ENCODE measurements at places on chromosomes 16 and 17. TPM values are rescaled to one million over a fixed set of nuclear protein-coding genes. Genes with fewer than 3 reads are reported as not detected.

The LRRC37B gene
- total RNA-seq: 25.6 TPM

The KRT9 gene
- not detected for total RNA-seq

The ABI3 gene
- total RNA-seq: not detected

The ATP2A1 gene
- total RNA-seq: 0.33 TPM

The CD19 gene
- under 0.01 TPM for total RNA-seq

The TMEM235 gene
- total RNA-seq: not detected

The CD300LG gene
- not detected for total RNA-seq

The TNFSF12 gene
- total RNA-seq: 9.6 TPM

The PYY gene
- not detected for total RNA-seq

The JPH3 gene
- total RNA-seq: not detected

The SKAP1 gene
- not detected for total RNA-seq

The LITAFD gene
- not detected for total RNA-seq

The COIL gene
- total RNA-seq: 11.8 TPM

The TBC1D28 gene
- total RNA-seq: not detected

The CLDN9 gene
- not detected for total RNA-seq

The DNAAF1 gene
- not detected for total RNA-seq

The KRT24 gene
- total RNA-seq: not detected

DNA sequence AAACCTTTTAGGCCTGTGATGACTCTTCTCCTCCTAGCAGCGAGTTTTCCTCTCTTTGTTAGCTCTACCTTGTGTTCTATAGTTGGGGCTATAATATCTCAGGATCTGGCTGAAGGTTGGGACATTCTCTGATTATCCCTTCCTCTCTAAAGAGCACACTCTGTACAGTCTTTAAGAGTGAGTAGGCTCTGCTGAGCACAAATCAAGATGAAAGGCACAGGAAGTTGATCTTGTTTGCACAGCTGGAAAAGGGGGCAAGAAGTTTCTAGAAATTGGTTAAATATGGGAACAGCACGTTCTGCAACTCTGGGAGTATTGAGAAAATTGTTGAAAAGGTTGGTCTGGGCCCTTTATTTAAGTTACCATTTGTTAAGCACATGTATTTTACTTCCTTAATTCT is 240.9 kb downstream of the CDH11 start:
- no peak overlapping the region for H3K4me3 ChIP-seq
- no peaks in the 10 kb centered on the region for H3K4me1 ChIP-seq
- H3K27ac ChIP-seq: no peak overlapping the region
- H3K27me3 ChIP-seq: no peaks in the 10 kb centered on the region
- DNase-seq: no peak
- H3K36me3 ChIP-seq: no peaks in the 10 kb centered on the region

DNA sequence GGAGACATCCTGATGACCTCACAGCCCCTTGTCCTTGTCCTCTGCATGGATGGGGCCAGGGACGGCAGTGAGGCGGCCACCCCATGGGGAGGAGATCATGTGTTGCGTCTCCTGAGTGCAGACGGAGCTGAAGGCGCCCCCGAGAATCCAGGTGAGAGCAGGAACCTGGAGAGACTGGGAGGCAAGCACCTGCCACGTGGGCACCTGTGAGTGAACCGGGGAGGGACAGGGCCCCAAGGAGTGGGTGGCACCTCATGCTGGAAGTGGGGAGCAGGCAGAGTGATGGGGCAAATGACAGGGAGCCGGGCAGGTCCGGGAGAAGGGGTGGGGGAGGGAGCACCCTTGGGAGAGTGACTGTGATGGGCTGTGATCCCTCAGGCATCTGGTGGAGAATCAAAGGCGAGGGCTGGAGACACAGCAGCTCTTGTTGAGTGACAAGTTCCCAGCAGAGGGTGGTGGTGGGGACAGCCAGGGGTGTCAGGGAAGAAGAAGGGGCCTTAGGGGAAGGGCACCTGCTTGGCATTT is 174.3 kb upstream of the CHMP6 start:
- H3K36me3 ChIP-seq: no peaks in the 10 kb centered on the region
- no peaks in the 10 kb centered on the region for H3K4me1 ChIP-seq
- DNase-seq: no peak

GRCh38 chr17:51000835-51001638 is 119.6 kb downstream of the SPAG9 start:
- peaks cover 2% of the 10 kb centered on the region for H3K36me3 ChIP-seq
- no peak overlapping the region for H3K4me3 ChIP-seq
- H3K27me3 ChIP-seq: no peaks in the 10 kb centered on the region
- H3K27ac ChIP-seq: no peak overlapping the region

- H3K36me3 ChIP-seq: no peaks in the 10 kb centered on the region
- no peaks in the 10 kb centered on the region for H3K4me1 ChIP-seq
- DNase-seq: no peak
- no peaks in the 10 kb centered on the region for H3K27me3 ChIP-seq
Observed at GRCh38 chr16:60979119-60979518, 1057.1 kb downstream of the CDH8 start.

GRCh38 chr17:77115947-77116346 is 24.8 kb upstream of the SEC14L1 start:
- no peaks in the 10 kb centered on the region for H3K4me1 ChIP-seq
- DNase-seq: no peak
- H3K27ac ChIP-seq: no peak overlapping the region

DNA sequence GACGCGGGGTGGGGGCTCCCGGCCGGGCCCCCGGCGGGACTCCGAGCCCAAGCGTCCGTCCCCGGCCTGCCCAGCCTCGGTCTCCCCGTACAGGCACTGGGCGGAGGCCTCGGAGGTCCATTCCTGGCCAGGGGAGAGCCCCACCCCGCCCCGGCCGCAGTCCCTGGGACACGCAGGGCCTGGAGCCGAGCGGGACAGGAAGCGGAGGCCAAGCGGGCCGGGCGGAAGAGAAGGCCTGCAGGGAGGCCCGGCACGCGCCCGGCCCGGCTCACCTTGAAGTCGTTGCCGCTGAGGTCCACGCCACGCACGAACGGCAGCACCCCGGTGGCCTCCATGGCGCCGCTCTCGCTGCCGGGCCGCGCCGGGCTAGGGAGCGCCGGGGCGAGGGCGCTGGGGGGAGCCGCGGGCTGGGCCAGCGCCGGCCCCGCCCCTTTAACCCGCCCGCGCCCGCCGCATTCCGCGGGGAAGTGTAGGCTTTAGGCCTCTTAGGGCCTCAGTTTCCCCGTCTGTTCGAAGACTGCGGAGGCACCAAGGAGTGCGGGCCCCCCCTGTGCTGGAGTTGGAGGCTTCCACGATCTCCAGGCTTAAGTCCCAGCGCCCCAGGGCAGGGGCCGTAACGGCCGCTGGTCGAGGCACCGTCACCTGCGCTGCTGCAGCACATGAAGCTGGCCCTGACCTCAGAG is at the start of gene FLII:
Gene FLII, minus strand, starts transcription at position 383 of the 683 bp plus-strand sequence. Its CDS starts 48 bp downstream, at position 335.
- peaks cover 27% of the 10 kb centered on the region for H3K36me3 ChIP-seq
- peaks cover 24% of the 10 kb centered on the region for H3K4me1 ChIP-seq
- H3K27me3 ChIP-seq: no peaks in the 10 kb centered on the region
- peak within 1 kb of the TSS; percentile 91 for H3K4me3 ChIP-seq
- DNase-seq: peak; percentile 43

GRCh38 chr17:81593105-81593871 is 41.1 kb upstream of the FAAP100 start:
- H3K4me3 ChIP-seq: no peak overlapping the region
- H3K4me1 ChIP-seq: no peaks in the 10 kb centered on the region
- peaks cover 24% of the 10 kb centered on the region for H3K36me3 ChIP-seq
- no peaks in the 10 kb centered on the region for H3K27me3 ChIP-seq
- DNase-seq: no peak

- DNase-seq: peak; percentile 68
- peak overlapping the region; percentile 9 for H3K4me3 ChIP-seq
- peaks cover 10% of the 10 kb centered on the region for H3K4me1 ChIP-seq
- H3K27me3 ChIP-seq: no peaks in the 10 kb centered on the region
- no peaks in the 10 kb centered on the region for H3K36me3 ChIP-seq
Observed at GRCh38 chr16:90046971-90047713, 27.9 kb upstream of the DBNDD1 start.

GRCh38 chr17:16398270-16399267 is 16.8 kb upstream of the TRPV2 start:
- no peak overlapping the region for H3K4me3 ChIP-seq
- no peak for DNase-seq
- no peaks in the 10 kb centered on the region for H3K36me3 ChIP-seq
- no peaks in the 10 kb centered on the region for H3K4me1 ChIP-seq
- H3K27me3 ChIP-seq: no peaks in the 10 kb centered on the region

- H3K27ac ChIP-seq: no peak overlapping the region
- no peak overlapping the region for H3K4me3 ChIP-seq
- H3K4me1 ChIP-seq: no peaks in the 10 kb centered on the region
- no peaks in the 10 kb centered on the region for H3K27me3 ChIP-seq
- DNase-seq: no peak
- H3K36me3 ChIP-seq: no peaks in the 10 kb centered on the region
Observed at GRCh38 chr17:52789829-52790228, 631.3 kb upstream of the CA10 start.

DNA sequence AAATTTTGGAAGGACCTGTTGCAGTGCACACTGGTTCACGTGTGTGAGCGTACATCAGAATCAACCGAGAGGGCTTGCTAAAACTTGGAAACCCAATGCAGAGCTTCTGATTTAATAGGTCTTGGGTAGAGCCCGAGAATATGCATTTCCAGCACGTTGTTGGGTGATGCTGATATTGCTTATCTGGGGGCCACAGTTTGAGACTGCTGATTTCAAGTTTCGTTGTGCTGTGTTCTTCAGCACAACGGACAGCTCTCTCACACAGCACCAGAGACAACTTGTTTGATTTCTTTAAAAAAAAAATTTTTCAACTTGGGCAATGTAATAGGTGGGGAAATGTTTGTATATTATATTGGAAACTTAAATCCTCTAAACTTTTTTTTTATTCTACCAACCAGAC is 9.4 kb downstream of the OR4D2 start:
- H3K27ac ChIP-seq: no peak overlapping the region
- no peak overlapping the region for H3K4me3 ChIP-seq
- H3K36me3 ChIP-seq: no peaks in the 10 kb centered on the region

DNA sequence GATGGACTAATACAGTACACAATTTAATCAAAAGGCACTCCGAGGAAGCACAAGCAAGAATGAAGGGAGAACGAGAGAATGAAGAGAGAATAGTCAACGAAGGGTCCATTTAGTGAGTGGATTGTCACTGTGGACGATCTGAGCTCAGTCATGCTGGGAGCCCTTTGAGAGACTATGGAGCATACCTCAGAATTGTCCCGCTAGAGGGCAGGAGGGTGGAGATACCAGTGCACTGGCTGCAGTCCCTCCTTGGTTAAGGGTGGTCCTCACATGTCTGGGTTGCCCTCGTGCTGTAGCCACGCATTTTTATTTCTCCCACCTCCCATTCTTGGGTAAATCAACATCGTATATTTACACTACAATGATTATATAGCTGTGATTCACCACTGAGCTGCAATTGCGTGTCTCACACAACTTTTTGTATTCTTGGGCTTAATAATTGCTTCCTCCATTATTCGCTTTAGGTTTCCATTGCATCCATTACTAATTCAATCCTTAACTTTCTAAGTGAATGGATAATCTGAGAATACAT is 33.2 kb upstream of the FAM20A start:
- no peaks in the 10 kb centered on the region for H3K27me3 ChIP-seq
- H3K4me3 ChIP-seq: no peak overlapping the region
- no peaks in the 10 kb centered on the region for H3K4me1 ChIP-seq

GRCh38 chr16:84138824-84139627 is 6.0 kb downstream of the HSDL1 start:
- H3K36me3 ChIP-seq: no peaks in the 10 kb centered on the region
- peak; percentile 54 for DNase-seq
- H3K27me3 ChIP-seq: no peaks in the 10 kb centered on the region
- H3K4me3 ChIP-seq: no peak overlapping the region

- DNase-seq: no peak
- peaks cover 4% of the 10 kb centered on the region for H3K4me1 ChIP-seq
- H3K27me3 ChIP-seq: no peaks in the 10 kb centered on the region
- H3K36me3 ChIP-seq: no peaks in the 10 kb centered on the region
Observed at GRCh38 chr16:81636298-81636993, 142.6 kb upstream of the PLCG2 start.

DNA sequence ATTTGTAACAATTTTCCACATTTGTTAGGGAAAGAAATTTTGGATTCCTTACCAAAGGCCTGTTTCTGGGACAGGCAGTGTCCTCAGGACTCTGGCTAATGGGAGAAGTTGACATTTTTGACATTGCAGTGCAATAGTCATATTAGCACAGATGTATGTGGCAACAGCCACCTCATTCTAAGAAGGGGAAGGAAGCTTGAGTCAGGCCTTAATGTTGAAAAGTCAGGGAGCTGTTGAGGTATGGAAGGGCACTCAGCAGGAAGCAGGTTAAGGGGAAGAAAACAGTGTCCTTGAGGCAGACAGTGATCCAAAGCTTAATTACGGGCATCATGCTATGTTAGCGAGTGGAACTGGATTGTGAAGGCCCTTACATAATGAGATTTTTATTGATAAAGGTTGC is 20.9 kb downstream of the AKTIP start:
- no peak for DNase-seq
- H3K36me3 ChIP-seq: no peaks in the 10 kb centered on the region
- no peak overlapping the region for H3K4me3 ChIP-seq
- no peaks in the 10 kb centered on the region for H3K27me3 ChIP-seq
- H3K27ac ChIP-seq: no peak overlapping the region
- no peaks in the 10 kb centered on the region for H3K4me1 ChIP-seq

- H3K27me3 ChIP-seq: no peaks in the 10 kb centered on the region
- no peak for DNase-seq
- no peaks in the 10 kb centered on the region for H3K4me1 ChIP-seq
- no peak overlapping the region for H3K27ac ChIP-seq
Observed at GRCh38 chr17:56652628-56653027, 59.1 kb downstream of the NOG start.

DNA sequence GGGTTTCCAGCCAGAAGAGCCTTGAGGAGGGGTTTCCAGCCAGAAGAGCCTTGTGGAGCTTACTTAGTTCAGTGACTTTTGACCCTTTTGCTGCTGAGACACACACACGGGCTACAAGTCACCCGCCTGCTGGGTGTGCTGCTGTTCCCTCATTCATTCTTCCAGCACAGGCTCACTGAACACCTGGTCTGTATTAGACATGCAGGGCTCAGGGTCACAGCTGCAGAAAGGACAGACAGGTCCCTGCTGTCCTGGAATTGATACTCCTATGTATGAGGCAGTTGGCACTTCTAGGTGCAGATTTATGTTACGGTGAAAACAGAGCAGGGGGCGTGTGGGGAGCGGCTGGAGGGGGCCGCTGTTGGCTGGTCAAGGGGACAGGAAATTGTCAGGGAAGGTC is 6.8 kb downstream of the CACNG4 start:
- H3K27me3 ChIP-seq: peaks cover 31% of the 10 kb centered on the region
- no peak for DNase-seq
- H3K36me3 ChIP-seq: no peaks in the 10 kb centered on the region
- H3K27ac ChIP-seq: no peak overlapping the region
- H3K4me3 ChIP-seq: no peak overlapping the region

- no peaks in the 10 kb centered on the region for H3K4me1 ChIP-seq
- no peak overlapping the region for H3K4me3 ChIP-seq
- DNase-seq: no peak
- no peak overlapping the region for H3K27ac ChIP-seq
- H3K36me3 ChIP-seq: no peaks in the 10 kb centered on the region
Observed at GRCh38 chr17:67139289-67139688, 94.9 kb downstream of the CACNG1 start.

- no peak overlapping the region for H3K4me3 ChIP-seq
- H3K27me3 ChIP-seq: no peaks in the 10 kb centered on the region
- DNase-seq: no peak
- peaks cover 13% of the 10 kb centered on the region for H3K4me1 ChIP-seq
Observed at GRCh38 chr16:57634171-57634570, 5.7 kb downstream of the ADGRG1 start.

GRCh38 chr17:59107306-59107670 is 608 bp upstream of the TRIM37 start:
- H3K36me3 ChIP-seq: no peaks in the 10 kb centered on the region
- no peaks in the 10 kb centered on the region for H3K27me3 ChIP-seq
- H3K4me3 ChIP-seq: peak overlapping the region; percentile 98
- peak overlapping the region; percentile 94 for H3K27ac ChIP-seq
- no peak for DNase-seq
